ENCODE measurements at places on chromosomes 2 and 18.

DNA sequence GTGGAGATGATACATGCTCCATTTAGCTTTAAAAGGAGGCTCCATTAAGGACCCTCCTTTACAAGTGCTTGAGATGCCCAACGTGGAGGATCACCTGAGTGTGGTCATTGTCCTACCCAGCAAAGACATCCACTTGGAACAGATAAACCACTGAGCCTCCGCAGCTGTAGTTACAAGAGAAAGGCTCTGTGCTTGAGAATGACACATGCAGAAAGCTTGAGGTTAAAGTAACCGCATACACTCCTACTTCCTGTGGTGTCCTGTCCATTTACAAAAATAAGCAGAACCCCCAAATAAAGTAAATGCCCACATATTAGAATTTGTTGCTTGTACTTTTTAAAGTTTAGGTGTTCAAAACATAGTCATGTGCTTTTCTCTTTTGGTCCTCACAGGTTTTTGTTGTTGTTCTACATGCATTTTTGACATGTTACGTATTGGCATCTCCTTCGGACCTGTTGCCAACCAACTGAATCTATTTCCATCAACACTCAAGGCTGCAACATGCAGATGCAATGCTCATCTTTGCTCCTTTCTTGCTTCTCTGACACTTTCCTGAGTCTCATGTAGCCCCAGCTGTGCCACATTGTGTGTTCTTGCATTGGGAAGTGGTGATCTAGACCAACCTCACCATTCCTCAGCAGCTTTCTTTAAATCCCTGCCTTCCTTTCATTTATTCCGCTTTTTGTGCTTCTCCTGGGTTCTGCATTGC, 56.0 kb downstream of the SERPINB7 start:
- DNase-seq: no peak

GRCh38 chr2:36404754-36405153, 49.2 kb downstream of the CRIM1 start:
- no peak for DNase-seq

DNA sequence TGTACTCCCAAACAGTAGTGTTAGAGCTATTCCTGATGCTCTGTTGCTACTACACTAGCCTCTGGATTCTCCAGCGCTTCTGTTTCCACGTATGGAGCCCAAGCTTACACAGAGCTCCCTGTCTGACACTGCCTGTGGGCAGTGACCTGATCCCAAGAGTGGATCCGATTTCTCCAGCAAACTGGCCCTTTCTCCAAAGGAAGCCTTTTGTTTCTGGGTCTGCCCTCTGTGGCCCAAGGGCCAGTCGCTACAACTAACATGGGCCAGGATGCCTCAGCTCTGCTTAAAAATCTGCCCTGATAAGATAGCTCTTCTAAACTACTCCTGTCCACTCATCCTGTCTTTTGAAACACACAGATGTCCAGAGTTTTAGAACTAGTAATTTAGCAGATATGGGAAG, 172.6 kb upstream of the NRP2 start:
- DNase-seq: no peak

DNA sequence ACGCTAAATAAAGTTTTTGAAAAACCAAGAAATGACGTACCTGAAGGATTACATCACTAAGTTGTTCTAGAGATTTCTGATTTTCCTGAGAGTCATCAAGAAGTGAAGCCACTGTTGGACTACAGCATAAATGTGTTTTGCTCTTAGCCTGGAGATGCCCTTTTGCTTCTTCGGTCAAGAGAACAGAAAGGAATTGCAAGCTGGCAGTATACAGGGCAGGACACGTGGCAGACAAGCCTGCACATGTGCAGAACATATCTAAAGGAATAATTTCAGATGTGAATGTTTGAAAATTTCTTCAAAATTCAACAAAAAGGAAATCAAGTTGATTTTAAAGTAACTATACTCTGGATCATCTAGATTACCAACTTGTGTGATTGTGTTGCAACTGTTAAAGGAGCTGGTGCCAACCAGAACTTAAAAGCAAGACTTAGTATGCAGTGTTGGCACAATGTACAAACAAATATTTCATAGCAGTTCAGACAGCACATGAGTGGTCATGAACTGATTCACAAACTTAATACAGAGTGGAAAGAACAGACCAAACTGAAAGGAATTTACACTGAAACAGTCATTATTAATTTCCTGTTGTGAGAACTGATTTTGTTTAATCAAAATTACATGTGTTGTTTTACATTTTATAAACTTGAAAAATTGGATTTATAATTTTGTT, 100.4 kb upstream of the CD226 start:
- DNase-seq: no peak

DNA sequence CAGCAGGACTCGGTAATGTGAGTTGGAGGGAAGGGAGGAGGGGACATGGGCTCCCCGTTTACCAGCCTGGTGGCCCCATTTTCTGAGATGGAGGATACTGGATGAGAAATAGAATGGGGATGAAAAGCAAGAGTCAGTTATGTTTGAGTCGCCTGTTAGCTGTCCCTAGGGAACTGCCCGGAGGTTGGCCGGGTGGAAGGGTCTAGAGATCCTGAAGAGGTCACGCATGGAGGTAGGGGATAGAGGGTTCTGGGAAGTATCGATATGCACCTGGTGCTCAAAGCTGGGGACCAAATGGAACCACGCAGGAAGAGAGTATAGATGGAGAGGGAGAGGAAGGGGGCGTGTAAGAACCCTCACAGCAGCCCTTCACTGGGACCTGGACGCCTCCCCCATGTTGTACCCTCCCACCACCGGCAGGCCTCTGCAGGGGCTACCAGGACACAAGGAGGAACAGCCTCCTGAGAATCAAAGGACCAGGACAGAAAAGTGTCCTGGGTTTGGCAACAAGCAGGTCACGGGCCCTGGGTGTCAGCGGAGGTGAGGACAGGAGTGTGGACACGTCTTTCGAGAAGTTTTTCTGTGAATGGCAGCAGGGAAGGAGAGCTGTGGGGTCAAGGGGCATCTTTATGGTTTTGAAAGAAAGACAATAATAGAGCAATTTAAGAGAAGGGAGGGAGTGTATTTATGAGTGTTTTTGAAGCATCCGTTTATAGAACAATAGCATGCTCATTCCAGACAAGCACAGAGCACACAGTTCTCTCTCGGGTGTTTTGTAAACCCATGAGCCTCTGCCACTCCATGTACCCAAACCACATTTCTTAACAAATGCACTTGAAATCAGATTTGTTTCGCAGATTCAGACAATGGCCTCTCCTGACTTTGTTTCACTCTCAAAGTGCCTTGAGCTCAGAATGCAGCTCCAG, 132.2 kb downstream of the SMAD7 start:
- no peak for DNase-seq

GRCh38 chr18:3631887-3632286, 181.9 kb downstream of the TGIF1 start:
- no peak for DNase-seq

GRCh38 chr2:26184555-26185303, 11.8 kb downstream of the GAREM2 start:
- DNase-seq: peak; percentile 80

- no peak for DNase-seq
Observed at GRCh38 chr18:74407888-74408287, 49.2 kb downstream of the DIPK1C start.

- no peak for DNase-seq
Observed at GRCh38 chr2:160826496-160826895, 332.9 kb upstream of the RBMS1 start.

DNA sequence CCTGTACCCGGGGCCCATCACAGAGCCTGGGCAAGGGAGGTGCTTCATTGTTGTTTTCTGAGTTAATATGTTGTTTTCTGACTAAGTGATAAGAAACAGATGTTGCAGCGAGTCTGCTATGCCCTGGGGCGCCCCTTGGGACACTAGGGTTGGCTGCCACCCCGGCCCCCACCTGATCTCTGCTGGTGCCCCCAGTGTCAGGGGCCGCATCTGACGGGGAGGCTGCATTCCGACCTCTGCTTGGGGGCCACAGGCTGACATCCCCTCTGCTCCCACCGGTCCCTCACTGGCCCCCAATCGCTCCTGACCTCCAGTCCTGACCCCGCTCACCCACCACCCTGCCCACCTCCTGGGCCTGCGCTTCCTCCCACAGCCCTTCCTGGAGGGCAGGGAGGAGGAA, 65.9 kb downstream of the LONRF2 start:
- DNase-seq: no peak

GRCh38 chr18:3450012-3450798, at the start of gene TGIF1:
TSS of gene TGIF1 (plus strand) at chr18:3450172. CDS start at chr18:3450490, 318 bp downstream.
- peak; percentile 66 for DNase-seq

DNA sequence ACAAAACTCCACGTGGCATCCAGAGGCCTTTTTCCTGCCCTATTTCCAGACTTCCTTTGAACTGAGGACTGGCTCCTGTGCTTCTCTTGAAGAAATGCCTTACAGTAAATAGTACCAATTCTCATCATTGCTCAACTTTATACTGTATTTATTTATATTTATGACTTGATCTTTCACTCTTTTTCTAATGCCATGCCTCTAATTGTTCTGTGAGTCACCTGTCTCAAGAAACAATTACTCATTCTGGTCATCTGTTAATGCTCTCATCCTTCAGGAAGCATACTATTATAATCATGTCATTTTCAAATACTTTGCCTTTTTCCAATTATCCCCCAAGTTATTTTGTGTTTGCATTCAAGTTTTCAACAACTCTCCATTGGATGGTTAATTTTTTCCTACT, 85.9 kb downstream of the DCDC2C start:
- no peak for DNase-seq

- no peak for DNase-seq
Observed at GRCh38 chr2:27915191-27915590, 24.7 kb downstream of the BABAM2 start.

DNA sequence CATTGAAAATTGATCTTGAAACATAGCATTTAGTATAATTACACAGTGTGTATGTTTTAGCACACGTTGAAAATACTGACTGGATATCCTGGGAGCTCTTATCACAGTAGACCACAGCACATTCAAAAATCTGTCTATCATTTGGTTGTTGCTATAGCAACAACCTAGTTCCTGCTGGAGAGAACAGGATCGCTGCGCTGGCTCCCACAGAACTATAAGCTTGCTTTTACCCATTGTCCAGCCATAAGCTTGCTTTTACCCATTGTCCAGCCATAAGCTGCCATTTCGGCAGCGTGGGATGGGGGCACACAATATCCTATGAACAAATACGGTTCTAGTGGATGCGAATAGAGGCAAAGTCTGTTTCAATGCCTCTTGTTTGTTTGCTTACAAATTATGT, 70.4 kb upstream of the ST6GAL2 start:
- no peak for DNase-seq

GRCh38 chr2:73985308-73986084, 786 bp downstream of the TET3 start:
- DNase-seq: peak; percentile 39

DNA sequence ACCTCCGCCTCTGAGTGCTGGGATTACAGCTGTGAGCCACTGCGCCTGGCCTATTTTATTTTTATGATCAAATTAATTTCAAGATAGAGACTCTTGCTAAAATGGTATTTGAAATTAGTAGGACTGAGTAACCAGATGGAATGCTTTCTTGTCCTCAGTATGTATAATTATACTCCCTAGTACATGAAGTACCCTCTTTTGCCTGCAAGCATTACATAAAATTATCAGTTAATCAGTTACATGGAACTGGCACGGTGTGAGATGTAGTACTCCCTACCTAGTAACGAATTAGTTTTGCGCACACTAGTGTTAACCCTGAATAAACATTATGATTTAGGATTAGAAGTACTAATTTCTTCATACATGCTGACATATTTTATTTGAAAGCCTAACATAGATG, 41.6 kb downstream of the RBBP8 start:
- no peak for DNase-seq

DNA sequence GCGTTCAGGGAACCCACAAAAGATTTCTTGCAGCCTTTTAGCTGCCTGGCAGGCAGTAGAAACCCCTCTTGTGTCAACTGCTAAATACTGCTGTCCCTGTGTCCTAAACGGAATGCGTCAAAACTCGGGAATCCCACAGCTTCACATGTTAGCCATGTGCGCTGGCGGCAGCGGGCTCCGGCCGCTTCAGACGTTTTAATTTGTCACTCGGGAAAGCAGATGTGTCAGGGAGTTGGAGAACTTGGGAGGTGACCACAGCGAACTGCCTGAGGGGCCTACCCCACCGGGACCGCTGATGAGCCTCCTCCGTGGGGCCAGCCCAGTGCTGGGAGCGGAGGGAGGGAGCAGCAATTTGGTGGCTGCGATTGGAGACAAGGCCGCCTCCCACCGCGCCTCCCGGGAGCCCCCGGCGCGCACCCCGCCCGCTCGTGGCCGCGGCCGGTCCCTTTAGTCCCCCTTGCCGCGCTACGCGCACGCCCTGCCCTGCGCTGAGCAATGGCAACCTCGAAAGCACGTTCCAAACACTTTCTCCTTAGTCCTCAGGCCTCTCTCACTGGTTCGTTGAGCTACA, 146.1 kb upstream of the SATB2 start:
- DNase-seq: no peak

GRCh38 chr2:233689031-233689430, 3.7 kb upstream of the UGT1A6 start:
- DNase-seq: no peak

DNA sequence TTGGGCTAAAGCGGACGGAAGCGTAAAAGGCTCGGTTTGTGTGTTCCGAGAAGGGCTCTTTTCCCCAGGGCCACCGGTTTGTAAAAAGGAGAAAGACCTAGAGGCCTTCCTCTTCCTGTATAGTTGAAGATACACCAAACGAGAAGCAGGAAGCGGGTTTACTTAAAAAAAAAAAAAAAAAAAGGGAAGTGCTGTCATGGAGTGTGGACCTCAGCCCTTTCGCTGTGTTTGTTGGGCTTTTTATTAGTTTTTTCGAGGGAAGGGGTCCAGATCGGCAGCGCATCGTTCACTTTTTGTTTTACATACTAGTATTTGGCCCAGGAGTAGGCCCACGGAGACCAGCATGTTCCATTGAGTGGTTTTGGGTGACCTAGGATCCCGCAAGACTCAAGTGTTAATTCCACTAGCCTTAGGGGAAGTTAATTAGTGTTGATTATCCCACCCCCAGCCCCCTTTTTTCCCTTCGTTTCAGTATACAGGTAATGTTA, 676 bp downstream of the ACTR2 start:
- DNase-seq: peak; percentile 23

GRCh38 chr2:219002395-219003266, 9.4 kb upstream of the CRYBA2 start:
- DNase-seq: no peak
